ENCODE measurements at places on chromosomes 6 and 20.

DNA sequence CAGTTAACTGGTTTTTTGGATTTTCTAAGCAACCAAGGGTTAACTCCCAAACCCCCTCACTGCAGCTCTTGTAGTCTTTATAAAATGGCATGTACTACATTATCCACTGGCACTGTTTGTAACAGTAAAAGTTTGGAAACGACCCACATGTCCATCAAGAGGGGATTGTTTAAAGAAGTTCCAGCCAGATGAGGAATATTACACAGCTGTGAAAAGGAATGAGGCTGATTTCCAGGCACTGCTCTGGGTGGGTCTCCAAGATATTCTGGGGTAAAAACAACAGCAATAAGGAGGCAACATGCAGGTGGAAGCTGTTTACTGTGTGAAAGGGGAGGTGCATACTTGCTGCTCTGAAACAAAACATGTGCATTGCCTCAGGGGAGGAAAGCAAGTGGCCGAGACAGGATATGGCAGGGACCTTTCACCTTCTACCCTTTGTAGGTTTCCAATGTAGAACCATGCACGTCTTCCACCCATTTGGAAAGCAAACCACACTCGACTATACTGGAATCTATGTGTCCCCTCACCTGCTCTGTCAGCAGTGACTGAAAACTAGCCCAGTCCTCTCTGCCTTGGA is 51.9 kb downstream of the GRM4 start:
- DNase-seq = no peak

GRCh38 chr6:50657513-50657912 is 55.8 kb upstream of the TFAP2D start:
- no peak for DNase-seq

GRCh38 chr6:118029967-118030366 is 122.9 kb downstream of the SLC35F1 start:
- DNase-seq = no peak

DNA sequence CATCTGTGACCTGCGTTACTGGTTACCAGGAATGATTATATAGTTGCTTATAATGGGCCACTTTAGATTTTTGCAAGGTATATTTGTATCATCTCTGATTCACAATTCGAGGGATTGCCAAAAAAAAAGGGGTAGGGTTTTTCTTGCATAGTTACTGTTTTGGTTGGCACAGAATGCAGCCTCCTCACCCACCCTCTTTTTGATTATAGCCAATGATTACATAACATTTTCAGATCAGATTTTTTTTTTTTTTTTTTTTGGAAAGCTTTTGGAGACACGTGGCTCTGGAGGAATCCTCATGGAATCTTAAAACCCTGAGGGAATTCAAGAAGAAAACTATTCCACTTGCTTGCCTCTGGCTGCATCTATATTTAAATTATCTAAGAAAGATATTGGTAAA is 53.7 kb downstream of the UST start:
- DNase-seq = no peak

GRCh38 chr6:90098627-90099026 is 198.0 kb downstream of the BACH2 start:
- no peak for DNase-seq

DNA sequence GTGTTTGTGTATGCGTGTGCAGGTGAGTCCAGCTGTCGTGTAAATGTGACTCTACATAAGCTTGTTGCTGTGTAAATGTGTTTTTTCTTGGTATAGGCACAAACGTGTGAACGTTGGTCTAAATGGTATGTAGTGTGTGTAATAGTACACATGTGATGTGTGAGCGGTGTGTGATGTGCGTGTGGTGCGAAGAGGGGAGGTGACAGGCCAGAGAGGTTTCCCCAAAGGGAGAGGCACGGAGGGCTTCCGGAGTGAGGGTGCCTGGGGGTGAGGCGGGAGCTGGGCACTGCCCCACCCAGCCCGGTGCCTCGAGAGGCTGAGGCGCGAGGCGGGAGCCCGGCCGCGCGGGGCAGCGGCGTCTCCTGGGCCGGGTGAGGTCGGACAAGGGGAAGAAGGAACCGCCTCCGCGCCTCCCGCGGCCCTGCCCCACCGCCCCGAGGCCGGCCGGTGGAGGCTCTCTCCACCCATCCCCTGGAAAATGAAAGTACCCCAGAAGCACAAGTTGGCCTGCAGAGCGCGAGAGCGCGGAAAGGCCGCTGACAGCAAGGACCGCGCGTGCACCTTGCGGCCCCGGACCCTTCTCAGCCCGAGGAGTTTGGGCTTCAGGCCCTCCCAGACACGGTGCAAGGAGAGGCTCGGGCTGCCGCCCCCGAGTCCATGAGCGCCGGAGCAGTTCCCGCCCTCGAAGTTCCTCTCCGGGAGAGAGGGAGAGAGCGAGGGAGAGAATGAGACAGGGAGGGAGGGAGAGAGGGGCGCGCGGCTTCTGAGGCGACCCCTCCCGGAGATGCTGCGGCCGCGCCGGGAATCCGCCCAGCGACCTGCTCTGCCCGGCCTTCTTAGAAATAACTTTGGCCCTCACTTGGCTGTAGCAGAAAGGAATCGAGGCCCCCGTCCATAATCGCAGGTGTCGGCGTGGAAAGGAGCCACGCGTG is 43.2 kb upstream of the OSTM1 start:
- no peak for DNase-seq

GRCh38 chr6:33577106-33577535 is 3.0 kb downstream of the BAK1 start:
- peak; percentile 38 for DNase-seq

- DNase-seq = peak; percentile 75
Observed at GRCh38 chr6:4210629-4211419, 75.4 kb upstream of the ECI2 start.

DNA sequence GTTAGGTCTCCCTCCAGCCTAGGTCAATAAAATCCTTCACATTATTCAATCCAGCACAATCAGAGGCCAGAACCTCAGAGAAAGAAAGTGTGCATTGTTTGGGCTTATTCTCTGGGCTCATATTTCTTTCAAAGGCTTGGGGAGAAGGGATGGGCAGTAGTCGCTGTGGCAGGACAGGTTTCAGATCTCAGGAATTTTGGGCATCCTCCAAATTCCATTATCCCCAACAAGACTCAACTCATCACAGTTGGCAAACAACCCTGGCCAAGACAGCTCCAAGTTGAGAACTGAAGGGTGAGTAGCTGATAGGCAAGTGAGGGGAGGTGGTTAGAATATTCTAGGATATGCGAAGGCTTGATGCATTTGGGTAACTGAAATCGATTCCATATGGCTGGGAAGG is 27.2 kb upstream of the CHD6 start:
- no peak for DNase-seq

Measured in activated CD4-positive, alpha-beta T cell treated with anti-CD3 and anti-CD28 coated beads, Interleukin-10, Interleukin-2, amounts not matched to agents 100 ng/mL and 50 ng/mL, durations not matched to agents 16 hours and 8 hours (primary cell).